ENCODE measurements at places on chromosomes 11 and 22. TPM values are rescaled to one million over a fixed set of nuclear protein-coding genes. Genes with fewer than 3 reads are reported as not detected.

Gene RGL4
- not detected for total RNA-seq

Gene OR8A1
- not detected for total RNA-seq

Gene CRYBA4
- total RNA-seq = not detected

Gene SYT7
- total RNA-seq = 2.2 TPM

Gene MMP3
- not detected for total RNA-seq

Gene SEC14L6
- 0.25 TPM for total RNA-seq

Gene SAA4
- total RNA-seq = not detected

Gene PDE3B
- total RNA-seq = 4.7 TPM

Gene OVOL1
- not detected for total RNA-seq

Gene RTCB
- 65.0 TPM for total RNA-seq

Gene AP2A2
- 40.8 TPM for total RNA-seq

Gene POU2AF3
- total RNA-seq = not detected

Gene MARK2
- 12.3 TPM for total RNA-seq

Gene P2RY2
- not detected for total RNA-seq

Gene ASCL3
- not detected for total RNA-seq

Gene NLRP14
- not detected for total RNA-seq

Gene SH3BP1
- total RNA-seq = 14.5 TPM

Gene KLHDC7B
- not detected for total RNA-seq

Gene DERL3
- total RNA-seq = not detected

Gene DBX1
- total RNA-seq = not detected

Gene HTR3B
- not detected for total RNA-seq

Gene SGSM1
- 0.06 TPM for total RNA-seq

Gene SMC1B
- total RNA-seq = not detected

Gene CCDC87
- 0.44 TPM for total RNA-seq

Gene XKR3
- 0.05 TPM for total RNA-seq

Gene TLCD5
- 5.6 TPM for total RNA-seq

Gene PRR33
- total RNA-seq = not detected

Gene OR8G5
- not detected for total RNA-seq

Gene APOBEC3C
- 24.5 TPM for total RNA-seq

Gene SEC14L2
- 30.1 TPM for total RNA-seq
